ENCODE measurements at places on chromosomes 2 and 18.
A peak's percentile ranks its signal among the peaks of the same experiment; 100 is the strongest.

- DNase-seq = no peak
These were observed 509.2 kb upstream of the SOX11 start for GRCh38 chr2:5183031-5183430.

DNA sequence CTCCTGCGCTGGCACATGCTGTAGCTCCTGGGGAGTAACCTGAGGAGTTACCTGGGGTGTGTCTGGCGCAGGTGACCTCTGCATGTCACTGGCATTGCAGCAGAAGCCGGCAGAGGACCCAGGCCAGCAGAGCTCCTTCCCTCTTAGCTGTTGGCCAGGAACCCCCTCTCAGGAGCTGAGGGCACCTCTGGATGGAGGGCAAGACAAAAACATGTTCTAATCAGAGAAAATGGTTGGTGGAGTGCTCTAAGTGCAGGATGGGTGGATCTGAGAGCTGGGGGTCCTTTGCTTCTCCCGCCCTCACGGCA lies 44.9 kb upstream of the SNTG2 start:
- no peak for DNase-seq

DNA sequence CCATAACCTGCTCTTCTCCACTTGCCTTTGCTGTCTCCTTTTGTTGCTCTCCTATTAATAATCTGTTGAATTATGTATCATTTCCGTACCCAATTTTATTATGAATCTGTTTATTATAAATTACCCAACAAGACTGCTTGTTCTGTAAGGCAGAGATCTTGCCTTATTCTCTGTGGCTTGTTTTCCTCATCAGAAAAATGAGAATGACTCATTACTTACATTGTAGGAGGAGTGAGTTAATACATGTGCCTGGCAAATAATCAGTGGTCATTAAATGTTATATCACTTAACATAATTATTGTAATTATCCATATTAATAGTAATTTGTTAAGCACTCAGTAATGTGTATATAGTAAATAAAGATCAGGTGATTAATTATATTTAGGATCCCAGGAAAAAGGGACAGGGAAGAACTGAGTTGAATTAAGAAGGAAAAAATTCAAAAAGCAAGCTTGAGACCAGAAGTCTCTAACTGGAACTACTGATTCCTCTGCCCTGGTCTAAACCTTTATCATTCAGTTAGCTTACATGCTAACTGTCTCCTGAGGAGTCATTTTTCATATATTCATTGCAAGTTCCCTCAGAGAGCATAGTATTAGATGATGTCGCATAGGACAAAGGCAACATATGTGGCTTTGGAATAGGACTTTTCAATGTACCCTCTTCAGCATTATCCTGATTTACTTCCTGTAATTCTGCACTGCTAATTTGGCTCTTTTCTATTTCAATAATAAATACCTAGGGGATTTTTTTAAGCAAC lies 335.7 kb downstream of the GALNT13 start:
- DNase-seq = no peak

DNA sequence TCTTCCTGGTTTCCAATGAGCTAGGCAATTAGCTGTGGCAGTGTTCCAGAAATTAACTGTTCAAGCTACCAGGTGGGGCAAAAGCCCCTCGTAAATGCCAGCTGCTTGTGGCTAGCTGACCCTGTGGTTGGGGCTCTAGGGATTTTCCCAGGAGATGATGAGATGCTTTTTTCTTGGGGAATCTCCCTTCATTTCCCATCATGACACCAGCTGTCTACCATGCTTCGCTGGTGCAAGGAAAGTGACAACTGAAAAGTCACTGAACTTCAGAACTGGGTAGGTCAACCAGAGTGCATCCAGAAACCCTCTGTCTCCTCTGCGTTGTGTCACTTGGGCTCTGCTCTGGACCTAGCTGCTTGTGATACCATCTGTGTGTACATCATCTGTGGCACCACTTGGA lies 386.5 kb upstream of the DCC start:
- DNase-seq = no peak

DNA sequence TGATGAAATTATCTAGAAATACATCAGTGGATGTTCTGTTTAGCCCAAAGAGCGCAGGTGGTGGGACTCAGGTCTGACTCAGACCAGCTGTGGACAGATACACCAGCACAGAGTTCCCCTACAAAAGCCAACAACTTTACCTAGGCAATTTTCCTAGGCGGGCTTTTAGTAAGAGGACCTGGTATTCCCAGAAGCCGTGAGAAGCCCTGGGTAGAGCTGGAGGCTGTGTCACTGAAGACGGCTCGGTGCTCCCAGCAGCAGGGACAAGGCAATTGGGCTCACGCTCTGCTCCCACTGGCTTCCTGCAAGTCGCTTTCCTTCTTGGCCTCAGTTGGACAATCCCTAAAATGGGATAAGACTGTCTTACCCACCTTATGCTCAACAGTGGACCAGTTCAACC lies 41.1 kb downstream of the TPO start:
- no peak for DNase-seq

GRCh38 chr2:151841047-151841424 lies 12.8 kb upstream of the ARL5A start:
- no peak for DNase-seq

DNA sequence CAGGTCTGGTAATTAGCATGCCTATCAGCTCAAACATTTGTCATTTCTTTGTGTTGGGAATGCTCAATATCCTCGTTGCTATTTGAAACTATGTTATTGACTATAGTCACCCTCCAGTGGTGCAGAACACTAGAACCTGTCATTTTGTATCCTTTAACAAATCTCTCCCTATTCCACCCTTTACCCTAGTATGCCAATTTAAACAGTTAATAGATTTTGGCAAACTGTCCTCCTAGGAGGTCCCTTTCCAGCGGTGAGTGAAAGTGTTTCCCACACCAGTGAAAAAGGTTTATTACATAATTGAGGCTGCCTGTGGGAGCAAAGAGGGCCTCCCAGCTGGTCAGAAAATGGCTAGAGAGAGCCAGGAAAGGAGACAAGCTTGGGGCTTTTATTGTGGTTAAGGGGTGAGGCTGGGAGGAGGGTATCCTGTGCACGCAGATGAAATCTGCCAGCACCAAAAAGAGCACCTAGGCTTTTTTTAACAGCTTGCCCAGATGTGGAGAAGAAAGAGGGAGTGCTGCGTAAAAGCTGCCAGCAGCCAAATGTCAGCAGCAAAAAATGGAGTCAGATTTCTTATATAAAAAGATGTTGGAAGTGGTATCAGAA lies 1.8 kb upstream of the DRC1 start:
- no peak for DNase-seq

DNA sequence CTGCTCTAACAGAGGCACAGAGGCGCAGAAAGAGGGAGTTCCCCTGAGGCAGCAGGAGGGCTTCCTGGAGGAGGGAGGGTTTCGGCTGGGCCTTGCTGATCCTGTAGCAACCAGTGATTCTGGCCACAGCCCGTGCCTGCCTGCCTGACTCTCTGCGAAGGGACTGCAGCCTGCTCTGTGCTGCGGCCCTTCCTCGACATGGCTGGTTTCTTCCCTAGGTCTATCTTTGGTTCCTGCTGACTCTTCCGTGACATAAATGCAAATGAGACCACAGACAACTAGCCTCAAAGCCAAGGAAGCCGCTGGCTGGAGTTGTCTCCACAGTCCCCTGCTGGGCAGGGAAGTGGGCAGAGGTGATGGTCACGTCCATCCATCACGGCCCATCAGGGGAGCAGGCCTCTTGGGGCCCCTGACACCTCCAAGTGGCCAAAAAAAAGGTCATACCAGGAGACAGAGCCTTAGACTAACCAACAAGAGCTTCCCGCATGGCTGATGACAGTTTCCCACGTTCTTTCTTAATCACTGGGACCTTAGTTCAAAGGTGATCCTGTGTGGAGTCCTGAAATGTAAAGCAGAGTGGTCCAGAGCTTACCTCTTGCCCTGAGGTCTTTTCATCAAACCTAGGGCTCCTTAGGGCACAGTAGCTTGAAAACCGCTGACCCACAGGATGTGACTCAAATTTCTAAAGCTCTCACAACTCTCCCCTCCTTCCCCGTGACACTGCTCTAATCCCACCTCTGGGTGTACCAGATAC lies 55.3 kb downstream of the HS1BP3 start:
- no peak for DNase-seq

DNA sequence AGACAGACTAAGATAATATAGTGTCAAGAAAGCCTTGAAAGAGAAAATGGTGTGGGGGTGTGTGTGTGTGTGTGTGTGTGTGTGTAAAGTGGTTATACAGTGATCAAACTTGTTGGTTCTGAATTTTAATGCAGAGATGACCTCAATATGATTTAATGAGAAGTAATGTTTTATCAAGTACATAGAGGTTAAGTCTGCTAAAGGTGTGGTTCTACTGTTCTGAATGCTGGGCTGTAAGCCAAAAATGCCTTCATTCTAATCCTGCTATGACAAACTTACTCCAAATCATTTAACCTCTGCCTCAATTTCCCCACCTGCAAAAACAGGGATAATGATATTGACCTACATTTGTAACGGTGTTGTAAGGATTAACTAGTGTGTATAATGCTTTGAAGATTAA lies 87.9 kb downstream of the WDPCP start:
- no peak for DNase-seq

GRCh38 chr2:204180649-204181048 lies 244.1 kb downstream of the ICOS start:
- no peak for DNase-seq

DNA sequence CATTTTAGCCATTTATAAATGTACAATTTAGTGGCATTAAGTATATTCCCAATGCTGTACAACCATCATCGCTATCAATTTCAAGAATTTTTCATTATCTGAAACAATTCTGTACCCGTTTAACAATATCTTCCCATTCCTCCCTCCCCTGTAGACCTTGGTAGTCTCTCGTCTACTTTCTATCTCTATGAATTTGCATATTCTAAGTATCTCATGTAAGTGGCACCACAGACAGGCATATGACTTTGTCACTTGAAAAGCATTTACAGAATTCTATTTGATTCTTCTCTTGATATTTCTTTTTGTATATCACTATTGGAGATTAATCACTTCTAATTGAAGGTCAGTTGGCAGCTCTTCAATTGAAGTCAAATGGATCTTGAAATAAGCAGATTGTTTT lies 48.0 kb downstream of the CCDC138 start:
- no peak for DNase-seq

DNA sequence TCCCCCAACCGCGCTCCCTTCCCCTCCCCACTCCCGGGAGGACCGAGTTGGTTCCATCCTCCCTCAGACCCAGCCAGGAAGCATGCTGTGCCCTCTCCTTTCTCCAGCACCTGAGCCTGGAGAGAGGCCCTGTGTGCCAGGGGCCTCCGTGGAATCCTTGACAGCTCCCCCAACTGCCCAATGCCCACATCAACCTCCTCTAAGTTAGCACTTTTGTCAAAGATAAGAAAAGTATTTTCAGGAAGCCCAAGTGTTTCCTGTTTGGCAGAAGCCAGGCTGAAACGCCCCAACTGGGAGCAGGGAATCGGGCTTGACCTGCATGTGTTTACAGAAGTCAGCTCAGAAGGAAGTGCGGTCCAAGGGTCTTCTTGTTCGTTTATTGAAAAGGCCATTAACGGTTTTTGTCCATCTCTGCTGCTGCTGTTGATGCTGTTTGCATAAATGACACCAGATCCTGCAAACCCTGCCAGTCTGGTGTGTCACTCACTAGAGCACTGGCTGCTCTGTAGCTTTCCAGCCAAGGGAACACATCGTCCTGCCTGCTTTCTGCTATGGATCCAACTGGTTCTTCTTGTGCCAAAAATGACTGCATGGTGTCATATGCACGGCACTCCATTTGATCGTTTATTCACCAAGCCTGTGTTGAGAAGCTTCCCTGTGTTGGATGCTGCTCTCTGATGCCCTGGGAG lies 35.4 kb upstream of the COL6A3 start:
- DNase-seq = no peak

DNA sequence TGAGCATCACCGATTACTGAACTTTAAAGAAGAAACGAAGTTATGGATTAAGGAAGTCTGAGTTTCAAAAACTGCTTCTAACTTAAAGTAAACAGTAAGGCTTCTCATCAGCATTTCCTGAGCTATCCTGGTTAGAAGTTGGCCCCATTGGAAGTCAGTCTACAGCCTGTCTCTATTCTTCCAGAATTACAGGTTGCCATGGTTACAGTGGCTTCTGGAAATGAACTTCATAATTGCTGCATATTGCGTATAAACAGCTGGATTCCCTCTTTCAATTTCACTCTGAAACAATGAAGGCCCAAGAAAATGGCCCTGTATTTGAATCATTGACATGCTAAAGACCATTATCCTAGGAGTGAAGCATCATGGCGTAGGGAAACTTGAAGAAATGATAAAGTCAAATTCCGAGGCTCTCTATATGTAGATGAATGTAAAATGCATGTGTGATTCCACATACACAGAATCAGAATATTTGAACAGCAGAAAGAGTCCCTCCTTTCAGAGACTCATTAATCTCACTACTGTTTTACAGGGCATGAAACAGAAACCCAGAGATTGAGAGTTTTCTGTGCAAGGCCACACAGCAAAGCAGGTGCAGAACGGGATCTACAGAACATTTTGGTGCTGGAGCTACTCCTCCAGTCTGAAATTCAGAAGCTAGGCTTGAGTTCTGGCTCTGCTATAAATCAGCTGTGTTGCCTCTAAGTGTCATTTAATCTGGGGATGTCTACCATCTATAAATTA lies 856.4 kb upstream of the CELF4 start:
- no peak for DNase-seq

DNA sequence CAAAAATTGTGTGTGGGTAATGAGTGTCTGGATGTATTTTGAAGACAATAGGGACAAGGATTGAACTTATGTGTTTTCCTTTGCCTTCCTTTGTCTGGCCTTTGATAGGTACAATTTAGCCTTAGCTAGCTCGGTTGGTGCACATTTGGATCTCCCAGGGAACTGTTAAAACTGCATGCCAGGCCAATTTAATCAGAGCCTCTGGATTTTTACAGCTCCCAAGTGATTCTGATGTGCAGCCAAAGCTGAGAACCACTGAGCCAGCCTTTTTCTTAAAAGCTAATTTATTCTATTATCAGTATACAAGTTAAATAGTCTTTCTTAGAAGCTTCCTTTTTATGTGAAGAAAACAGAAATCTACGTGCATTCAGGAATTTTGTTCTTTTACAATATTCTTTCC lies 25.0 kb downstream of the PLEK start:
- DNase-seq = no peak

GRCh38 chr2:168336786-168337388 lies 89.5 kb upstream of the STK39 start:
- DNase-seq = peak; percentile 16

GRCh38 chr2:48590017-48590416 lies 27.6 kb upstream of the GTF2A1L start:
- DNase-seq = no peak

- no peak for DNase-seq
These were observed 28.2 kb downstream of the TSPYL6 start for GRCh38 chr2:54227798-54228197.

DNA sequence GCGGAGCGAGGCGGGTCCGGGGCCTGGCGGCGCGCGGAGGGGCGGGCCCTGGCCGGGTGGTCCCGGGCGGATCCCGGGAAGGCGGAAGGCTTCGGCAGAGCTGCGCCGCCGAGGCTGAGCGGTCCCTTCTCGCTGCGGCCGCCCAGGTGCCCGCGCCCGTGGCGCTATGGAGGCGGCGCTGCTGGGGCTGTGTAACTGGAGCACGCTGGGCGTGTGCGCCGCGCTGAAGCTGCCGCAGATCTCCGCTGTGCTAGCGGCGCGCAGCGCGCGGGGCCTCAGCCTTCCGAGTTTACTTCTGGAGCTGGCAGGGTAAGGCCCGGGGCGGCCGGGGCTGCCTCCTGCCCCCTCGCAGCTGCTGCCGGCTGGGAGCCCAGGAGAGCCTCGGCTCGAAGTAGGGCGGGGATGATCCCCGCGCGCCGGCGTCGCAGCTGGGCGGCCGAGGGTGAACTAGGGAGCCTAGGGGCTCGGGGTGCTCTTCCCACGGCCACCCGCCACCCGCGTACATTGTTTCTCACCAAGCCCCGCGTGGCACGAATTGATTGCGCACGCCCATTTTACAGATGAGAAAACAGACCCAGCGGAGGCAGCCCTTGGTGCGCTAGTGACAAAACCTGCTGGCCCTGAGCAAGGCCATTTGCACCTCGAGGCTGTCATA lies at the start of gene SLC66A3:
Gene SLC66A3, plus strand, starts transcription at position 87 of the 655 bp plus-strand sequence. Its CDS starts 80 bp downstream, at position 167.
- DNase-seq = no peak
